Activated B cell treated with CpG ODN at 0.5 μM for 24 hours (primary cell): ENCODE measurements at places on chromosomes 5 and 9.

DNA sequence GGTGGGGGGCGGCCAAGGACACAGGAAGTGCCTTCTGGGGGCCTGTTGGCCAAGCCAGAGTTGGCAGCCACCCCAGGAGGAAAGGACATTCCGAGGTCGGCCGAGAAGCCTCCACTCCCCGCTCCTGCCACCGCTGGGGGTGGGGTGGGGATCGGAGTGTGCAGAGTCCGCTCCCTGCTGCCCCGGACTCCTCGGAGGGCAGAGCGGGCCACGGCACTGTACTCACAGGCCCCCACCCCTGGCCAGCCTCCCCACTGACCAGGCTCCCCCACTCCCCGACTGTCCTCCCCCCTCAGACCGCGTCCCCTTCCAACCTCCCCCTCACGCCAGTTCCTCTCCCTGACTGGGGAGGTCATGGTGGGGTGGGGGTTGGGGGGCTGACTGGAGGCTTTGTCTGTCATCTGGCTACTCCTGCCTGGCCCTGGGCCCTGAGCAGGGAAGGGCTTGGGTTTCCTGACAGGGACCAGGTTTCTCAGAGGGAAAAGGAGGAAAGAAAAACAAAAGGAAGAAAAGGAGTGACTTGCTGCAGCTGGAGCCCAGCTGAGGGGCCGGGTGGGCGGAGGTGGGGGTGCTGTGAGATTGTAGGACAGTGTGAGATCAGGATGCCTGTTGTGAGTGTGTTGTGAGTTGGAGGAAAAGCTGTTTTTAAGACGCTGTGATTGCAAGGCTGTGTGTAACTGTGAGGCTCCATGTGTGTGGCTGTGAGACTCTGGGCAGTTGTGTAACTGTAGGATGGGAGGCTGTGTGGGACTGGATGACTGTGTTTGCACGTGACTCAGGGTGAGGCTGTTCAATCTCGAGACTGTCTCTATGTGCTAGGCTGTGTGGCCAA, 29.7 kb downstream of the CNTFR start:
- DNase-seq = no peak

GRCh38 chr5:146076028-146076427, 29.3 kb downstream of the PLAC8L1 start:
- no peak for DNase-seq

GRCh38 chr5:77012601-77013000, 17.6 kb upstream of the AGGF1 start:
- no peak for DNase-seq

- DNase-seq = no peak
Observed at GRCh38 chr5:34691326-34691725, 35.2 kb downstream of the RAI14 start.

- DNase-seq = no peak
Observed at GRCh38 chr5:84602371-84602771, 217.7 kb upstream of the EDIL3 start.

DNA sequence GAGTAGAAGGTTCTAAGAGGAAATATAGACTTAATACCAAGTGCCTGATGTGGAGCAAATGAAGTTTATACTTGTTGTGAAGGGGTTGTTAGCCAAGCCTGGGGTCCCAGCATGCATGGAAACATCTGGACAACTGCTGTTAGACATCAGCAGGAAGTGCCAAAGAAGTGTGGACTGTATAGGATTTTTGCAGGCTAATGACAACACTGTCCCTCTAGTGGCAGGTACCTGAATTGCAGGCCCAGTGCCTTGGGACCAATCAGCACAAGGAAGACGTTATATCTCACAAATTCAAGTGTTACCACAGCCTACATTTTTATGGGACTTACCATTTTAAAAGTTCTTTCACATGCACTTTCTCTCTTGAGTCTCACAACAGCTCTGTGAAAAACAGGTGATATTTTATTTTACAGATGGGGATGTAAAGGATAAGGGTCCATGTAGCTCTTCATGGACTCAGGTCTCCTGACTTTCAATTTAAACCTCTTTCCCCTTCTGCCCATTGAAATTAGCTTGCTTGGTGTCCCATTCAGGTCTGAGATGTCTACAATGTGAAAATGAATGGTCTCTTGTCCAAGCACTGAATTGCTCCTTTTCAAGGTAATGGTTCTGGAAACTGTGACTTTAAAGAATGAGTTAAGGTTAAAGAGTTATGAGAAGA, 89.0 kb upstream of the MAP1B start:
- peak; percentile 23 for DNase-seq

DNA sequence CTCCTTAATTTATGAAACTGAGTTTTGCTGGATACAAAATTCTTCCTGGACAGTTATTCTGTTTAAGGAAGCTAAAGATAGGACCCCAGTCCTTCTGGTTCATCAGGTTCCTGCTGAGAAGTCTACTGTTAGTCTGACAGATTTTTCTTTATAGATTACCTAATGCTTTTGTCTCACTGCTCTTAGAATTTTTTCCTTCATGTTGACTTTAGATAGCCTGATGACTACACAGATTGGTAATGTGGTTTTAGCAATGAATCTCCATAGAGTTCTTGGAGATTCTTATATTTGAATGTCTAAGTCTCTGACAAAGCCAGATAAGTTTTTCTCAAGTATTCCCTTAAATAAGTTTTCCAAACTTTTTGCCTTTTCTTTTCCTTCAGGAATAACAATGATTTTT, 419.7 kb downstream of the CDH10 start:
- no peak for DNase-seq

DNA sequence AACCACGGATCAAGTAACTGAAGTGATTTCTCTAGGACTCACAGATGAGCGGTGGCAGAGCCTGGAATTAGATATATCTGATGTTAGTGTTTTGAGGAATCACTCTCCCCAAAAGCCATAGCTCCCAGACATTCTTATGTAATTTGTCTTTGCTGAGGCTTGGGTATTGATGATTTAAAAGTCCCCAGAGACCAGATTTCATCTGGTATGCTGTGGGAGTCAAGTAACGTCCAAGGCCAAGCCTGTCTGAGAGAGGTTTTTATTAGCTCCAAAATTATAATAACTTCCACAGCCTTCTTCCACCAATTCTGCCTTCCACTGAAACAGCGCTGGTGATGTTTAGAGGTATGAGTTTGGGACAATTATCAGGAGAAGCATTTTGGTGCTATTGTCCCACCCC, 21.3 kb upstream of the KCNIP1 start:
- no peak for DNase-seq

- no peak for DNase-seq
Observed at GRCh38 chr5:15365070-15365469, 134.9 kb upstream of the FBXL7 start.

DNA sequence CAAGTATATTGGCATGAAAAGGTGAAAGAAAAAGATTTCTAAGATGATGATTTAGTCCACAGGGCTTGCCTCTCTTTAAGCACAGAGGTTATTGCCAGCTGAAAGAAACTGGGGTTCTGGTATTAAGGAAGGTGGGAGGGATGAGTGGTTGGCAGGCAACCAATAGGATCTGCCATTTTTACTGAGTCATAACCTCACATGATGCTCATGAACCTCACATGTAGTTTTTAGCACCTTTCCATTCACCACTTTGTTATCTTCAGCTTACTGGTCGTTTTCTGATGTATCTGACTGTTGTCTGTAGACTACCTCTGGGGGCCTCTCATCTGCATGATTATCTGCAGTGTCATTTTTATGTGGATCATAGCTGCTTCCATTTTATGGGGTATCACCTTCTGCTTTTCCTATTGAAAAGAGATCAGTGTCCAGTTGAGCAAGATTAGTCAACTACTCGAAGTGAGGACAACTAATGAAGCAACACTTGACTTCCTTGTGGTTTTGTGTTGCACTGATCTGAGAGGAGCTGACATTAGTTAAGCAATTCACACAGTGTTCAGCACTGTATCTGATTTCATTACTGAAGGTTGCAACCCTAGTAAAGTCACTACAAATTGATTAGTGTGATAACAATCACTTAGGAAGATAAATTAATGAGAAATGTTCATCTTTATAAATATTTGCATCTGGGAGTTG, 186.3 kb downstream of the SGCD start:
- no peak for DNase-seq
